ENCODE measurements at places on chromosomes 7 and 10.

DNA sequence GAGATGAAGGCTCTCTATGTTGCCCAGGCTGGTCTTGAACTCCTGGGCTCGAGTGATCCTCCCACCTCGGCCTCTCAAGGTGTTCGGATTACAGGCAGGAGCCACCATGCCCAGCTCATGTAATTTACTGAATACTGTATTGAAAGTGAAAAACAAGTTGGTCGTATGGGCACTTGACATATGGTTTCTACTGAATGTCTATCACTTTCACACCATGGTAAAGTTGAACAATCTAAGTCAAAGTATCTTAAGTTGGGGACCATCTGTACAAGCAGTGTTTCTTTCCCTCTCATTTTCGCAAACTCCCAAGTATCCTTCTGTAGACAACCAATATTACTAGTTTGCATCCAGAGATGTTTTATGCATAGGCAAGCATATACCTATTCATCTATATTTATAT lies 116.6 kb downstream of the TMEM178B start:
- DNase-seq = no peak

- DNase-seq = no peak
These were observed 18.0 kb upstream of the OPN4 start for GRCh38 chr10:86636311-86636710.

DNA sequence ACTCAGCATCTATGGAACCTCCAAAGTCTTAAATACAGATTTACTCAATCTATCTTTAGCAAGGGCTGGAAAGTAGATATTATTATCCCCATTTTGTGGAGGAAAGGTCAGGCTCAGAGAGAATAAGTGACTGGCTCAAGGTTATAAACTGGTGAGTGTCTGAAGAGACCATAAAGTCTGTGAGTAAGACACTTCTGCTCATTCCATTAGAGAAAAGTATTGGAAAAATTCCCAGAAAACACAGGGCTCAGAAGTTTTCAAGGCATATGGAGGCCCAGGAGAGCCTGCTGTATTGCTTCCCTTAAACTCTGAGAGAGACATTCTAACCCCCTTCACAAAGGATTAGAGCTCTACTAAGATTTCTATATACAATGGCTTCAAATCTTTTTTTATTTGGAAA lies 134.8 kb downstream of the PCDH15 start:
- DNase-seq = no peak

- no peak for DNase-seq
These were observed 13.3 kb upstream of the SLC16A12 start for GRCh38 chr10:89548673-89549072.

- no peak for DNase-seq
These were observed 82.9 kb upstream of the ANLN start for GRCh38 chr7:36306722-36307121.

DNA sequence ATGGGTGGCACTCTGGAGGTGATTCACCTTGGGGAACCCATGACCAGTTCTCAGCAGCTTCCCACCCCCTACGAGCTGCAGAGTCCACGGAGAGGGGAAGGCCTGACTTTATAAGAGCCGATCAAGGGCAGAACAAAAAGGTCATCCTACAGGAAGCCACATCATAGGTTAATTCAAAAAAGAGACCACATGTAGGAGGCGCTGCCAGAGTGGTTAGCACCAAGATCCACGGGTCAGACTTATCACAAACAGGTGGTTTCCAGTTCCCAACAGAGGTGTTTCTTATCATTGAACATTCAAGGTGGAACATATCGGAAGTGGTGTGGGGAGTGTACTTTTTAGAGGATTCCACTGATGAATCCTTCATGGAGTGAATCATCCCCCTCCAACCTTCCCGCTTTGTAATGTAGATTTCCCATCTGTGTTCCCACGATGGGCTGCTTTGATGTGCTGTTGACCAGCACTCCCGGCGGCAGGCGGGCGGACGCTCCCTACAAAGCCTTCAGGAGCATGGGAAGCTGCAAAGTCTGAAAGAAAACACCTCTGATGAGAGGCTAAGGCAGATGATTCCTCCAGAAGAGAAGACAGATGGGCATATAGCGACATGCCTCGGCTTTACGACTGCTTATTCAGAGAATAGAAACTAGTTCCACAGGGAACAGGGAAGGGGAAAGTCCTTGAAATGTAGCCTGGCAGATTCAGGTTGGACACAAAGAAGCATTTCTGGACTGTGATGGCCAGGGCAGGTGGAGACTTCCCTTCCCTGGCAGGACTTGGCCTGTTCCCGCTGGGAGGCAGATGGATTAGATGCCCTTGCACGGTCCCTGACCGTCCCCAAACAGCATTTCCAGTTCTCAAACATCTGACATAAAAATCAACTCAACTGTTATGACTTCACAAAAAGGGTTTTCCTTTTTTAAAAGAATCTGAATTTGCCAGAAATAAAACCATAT lies 66.5 kb downstream of the AFAP1L2 start:
- DNase-seq = no peak

- peak; percentile 37 for DNase-seq
These were observed 101.4 kb upstream of the FAM133B start for GRCh38 chr7:92691578-92691977.

GRCh38 chr10:78196964-78197363 lies 163.3 kb downstream of the RPS24 start:
- DNase-seq = no peak

GRCh38 chr7:147171013-147171391 lies 1054.4 kb downstream of the CNTNAP2 start:
- no peak for DNase-seq

DNA sequence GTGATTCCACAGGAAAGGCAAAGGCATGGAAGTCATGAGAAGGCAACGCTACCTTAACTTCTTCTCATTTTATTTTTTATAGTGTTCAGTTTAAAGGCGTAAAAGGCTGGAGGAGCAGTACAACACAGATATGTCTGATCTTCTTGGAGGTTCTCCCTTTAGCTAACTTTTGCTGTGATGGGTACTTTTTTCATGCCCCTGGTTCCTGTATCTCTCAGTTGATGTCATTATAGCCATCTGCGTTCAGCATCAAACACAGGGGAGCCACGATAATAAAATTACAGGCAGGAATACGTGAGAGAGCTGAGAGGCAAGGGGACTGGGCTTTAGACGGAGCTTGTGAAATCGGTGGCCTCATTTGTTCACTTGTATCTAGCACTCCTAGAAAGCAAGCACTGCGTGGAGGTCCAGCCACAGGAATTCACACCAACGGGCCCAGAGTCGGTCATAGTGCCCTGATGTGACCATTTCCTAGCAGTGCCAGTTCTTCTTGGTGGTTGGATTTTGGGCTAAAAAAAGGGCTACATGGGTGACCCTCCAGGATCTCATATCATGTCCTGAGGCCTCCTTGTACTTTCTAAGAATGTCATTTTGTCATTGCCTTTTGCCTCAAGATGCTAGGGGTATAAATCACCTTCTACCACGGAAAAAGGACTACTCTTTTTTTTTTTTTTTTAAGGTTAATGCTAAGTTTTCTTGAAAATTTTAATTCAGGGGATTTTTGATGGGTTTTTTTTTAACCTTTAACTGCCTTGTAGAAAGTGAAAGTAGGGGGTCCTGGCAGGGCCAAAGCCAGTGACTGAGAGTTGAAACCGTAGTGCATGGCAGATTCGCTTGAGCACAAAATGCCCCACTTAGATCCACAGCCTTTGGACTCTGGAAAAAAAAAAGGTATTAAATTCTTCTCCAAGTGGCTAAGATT lies 191.5 kb downstream of the CELF2 start:
- no peak for DNase-seq

- DNase-seq = no peak
These were observed 90.9 kb downstream of the NT5C2 start for GRCh38 chr10:103102195-103102594.

GRCh38 chr10:126349101-126349500 lies 39.2 kb downstream of the ADAM12 start:
- DNase-seq = no peak

All from COR-L47 (cell line).